Stimulated activated CD4-positive, alpha-beta T cell treated with anti-CD3 and anti-CD28 coated beads, Interleukin-2, amount 100 ng/mL, for 24 hours (primary cell): ENCODE measurements at places on chromosomes 7 and 10.

GRCh38 chr10:11397980-11398580 lies 213.4 kb downstream of the USP6NL start:
- no peak for DNase-seq

DNA sequence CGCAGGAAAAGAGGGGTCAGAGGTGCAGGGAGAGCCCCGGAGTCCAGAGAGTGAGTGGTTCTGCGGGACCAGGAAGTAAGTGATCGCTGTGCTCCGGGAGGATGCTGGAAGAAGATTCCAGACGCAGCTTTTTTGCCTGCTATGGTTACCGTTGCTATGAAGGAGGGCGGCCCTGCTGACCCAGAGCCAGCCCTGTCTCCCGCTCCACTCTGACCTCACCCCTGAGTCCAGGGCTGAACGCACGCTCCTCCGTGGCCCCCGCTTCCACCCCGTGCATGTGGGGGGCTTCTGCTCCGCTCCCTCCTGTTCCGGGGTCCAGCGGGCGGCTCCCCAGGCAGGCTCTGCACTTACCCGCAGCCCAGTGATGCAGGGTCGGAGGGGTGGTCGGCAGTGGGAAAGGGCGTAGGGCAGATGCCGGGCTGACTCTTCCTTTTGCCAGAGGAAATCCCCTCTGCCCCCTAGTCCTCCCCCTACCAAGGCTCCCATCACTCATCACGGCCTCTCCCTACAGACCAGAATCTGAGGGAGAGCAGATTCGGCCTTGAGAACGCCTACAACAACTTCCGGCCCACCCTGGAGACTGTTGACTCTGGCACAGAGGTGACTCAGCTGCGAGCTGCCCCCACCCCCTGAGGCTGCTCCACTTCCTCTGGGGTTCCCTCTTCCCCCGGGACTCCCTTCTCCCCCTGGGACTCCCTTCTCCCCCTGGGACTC lies 2.7 kb upstream of the MUC17 start:
- peak; percentile 74 for DNase-seq

GRCh38 chr7:38335128-38335491 lies 61.7 kb upstream of the TARP start:
- no peak for DNase-seq

DNA sequence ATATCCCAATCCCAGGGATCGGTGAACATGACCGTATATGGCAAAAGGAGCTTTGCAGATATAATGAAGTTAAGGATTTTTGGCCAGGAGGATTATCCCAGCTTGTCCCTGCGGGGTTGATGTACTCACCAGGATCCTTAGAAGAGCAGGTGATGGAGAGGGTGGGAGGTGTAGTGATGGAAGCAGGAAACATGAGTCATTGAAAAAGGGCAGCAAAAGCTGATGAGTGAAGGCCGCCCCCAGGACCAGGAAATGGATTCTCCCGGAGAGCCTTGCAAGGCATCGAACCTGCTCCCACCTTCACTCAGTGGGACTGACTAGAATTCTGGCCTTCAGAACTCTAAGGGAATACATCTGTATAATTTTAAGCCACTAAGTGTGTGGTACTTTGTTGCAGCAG lies 5.2 kb upstream of the NUPR2 start:
- DNase-seq, result no peak

DNA sequence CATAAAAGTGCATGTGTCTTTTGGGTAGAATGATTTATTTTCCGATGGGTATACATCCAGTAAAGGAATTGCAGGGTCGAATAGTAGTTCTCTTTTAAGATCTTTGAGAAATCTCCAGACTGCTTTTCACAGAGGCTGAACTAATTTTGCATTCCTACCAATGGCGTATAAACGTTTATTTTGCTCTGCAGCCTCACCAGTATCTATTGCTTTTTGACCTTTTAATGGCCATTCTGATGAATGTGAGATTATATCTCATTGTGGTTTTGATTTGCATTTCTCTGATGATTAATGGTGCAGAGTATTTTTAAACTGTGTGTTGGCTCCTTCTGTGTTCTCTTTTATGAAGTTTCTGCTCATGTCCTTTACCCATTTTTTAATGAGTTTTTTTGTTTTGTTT lies 1020.1 kb downstream of the NXPH1 start:
- DNase-seq, result no peak

DNA sequence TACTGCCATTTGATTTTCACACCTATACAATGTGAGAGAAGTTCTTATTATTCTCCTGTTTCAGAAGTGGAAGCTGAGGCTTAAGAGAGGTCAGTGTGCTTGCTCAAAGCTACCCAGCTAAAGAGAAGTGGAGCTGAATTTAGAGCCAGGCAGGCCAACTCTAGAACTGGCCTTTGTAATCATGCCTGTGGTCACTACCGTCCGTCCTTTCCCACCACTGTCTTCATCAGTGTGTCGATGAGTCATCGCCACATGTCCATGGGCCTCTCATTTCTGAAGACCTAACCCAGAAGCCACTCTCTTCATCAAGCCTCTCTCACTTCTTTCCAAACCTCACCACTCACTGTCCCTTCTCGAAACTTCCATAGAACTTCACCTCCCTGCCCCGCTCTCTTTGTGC lies 237.8 kb downstream of the KIAA1217 start:
- no peak for DNase-seq
